ENCODE measurements at places on chromosomes 6 and 20. TPM values are rescaled to one million over a fixed set of nuclear protein-coding genes. Genes with fewer than 3 reads are reported as not detected.

DNA sequence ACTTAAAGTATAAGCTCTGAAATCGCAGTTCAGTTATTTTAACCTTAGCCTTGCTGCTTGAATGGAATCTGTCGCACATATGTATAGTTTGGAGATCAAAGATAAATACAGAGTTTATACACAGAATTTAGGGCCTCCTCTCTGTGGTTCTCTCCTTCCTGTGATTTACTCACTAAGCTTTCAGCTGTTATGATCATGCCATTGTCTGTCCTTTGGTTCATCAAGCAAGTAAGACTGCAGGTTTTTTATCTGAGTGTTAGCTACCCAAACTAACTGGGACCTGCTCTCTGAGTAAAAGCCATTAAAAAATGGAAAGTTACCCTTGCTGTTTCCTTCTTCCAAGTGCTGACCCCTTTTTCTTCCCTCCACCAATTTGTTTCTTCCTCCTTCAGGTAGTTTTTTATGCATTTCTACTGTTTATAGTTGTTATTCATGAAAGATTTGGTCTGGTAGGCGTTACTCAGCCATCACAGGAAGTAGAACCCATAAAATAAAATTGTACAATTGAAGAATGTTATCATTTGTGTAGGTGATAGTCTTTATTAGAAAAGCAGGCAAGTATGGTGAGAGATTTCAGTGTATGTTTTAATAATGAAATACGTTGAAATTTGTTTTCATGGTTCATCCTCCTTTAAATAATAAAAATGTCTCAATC lies 33.7 kb upstream of the SUMO4 start:
- H3K4me1 ChIP-seq = no peaks in the 10 kb centered on the region
- H3K27ac ChIP-seq = no peak overlapping the region
- H3K4me3 ChIP-seq = no peak overlapping the region

DNA sequence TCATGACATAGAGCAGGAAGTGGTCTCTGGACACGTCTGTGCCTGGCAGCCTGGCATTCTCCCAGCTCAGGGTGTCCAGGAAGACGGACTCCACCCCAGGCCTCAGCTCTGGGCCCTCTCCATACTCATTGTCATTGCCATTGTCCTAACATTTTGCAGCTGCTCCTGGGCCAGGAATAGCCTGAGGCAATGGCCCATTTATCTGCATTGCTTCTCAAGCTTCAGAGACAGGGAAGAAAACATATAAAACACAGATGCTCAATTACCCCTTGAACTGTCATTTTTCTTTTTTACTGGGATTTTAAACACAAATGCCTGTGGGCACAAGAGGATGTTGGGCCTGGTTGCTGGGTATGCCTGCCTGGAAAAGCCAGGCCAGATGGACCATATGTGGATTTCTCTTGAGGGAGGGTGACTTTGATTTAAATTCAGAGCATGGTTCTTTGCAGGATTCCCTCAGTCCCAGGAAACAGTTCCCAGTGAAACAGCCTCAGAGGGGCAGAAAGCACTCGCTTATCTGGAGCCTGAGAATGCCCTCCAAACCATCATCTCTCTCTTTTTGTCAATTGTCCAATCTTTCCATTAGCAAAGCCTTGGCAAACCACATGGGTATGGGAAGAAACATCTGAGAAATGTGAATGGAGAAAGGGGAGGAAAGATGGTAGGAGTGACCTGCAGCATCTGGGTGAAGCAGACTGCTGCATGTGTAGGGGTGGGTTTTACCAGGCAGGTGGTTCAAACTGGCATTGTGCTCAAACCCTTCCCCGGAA lies 17.9 kb downstream of the LAMP5 start:
- DNase-seq = no peak
- H3K4me3 ChIP-seq = no peak overlapping the region
- no peaks in the 10 kb centered on the region for H3K4me1 ChIP-seq
- H3K36me3 ChIP-seq = no peaks in the 10 kb centered on the region

GRCh38 chr6:42100029-42100901 lies 42.2 kb downstream of the C6orf132 start:
- no peak overlapping the region for H3K4me3 ChIP-seq
- H3K27me3 ChIP-seq = no peaks in the 10 kb centered on the region
- peak overlapping the region; percentile 79 for H3K27ac ChIP-seq

DNA sequence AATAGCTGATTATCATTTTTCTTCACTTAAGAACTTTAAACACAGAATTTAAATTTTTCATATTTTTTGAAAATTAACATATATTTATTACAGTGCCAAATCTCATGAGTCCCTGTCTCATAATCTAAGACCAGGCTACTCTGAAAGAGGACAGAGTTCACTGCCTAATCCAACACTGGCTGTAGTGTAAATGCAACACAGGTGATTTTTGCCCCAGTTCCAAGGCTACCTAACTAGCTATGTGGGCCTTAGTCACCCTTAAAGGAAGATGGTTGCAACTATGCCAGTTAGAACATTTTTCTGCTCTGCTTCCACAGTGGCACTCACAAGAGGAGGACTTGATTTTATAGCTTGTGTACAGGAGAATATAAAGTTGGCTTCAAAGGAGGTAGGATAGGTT lies 4.9 kb downstream of the SLC25A27 start:
- no peaks in the 10 kb centered on the region for H3K27me3 ChIP-seq
- H3K36me3 ChIP-seq = no peaks in the 10 kb centered on the region
- H3K27ac ChIP-seq = no peak overlapping the region
- no peak overlapping the region for H3K4me3 ChIP-seq

DNA sequence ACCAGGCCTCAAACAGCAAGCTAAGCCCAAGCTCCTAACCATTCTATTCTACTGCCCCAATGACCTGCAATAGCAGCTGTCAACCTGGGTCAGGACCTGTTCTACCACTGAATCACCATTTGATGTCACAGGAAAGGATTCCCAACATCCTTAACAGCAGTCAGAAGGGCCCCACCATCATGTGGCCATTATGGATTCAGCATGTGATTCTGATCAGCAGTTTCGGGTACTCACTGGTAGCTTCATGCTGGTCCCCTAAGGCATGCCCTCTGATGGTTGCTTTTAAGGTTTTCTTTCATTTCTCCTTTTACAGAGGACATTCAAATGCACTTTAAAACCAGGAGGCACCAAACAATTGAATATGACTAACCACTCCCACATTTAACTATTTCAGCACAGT lies 37.3 kb upstream of the MAP7 start:
- H3K27me3 ChIP-seq = no peaks in the 10 kb centered on the region
- DNase-seq = no peak
- H3K36me3 ChIP-seq = peaks cover 4% of the 10 kb centered on the region

GRCh38 chr20:35021063-35021462 lies 65.4 kb downstream of the MYH7B start:
- H3K27me3 ChIP-seq = no peaks in the 10 kb centered on the region
- peaks cover 5% of the 10 kb centered on the region for H3K4me1 ChIP-seq
- no peak overlapping the region for H3K4me3 ChIP-seq
- H3K27ac ChIP-seq = no peak overlapping the region

GRCh38 chr20:46188866-46189541 lies 70.9 kb downstream of the CD40 start:
- peaks cover 2% of the 10 kb centered on the region for H3K27me3 ChIP-seq
- no peaks in the 10 kb centered on the region for H3K36me3 ChIP-seq
- H3K27ac ChIP-seq = no peak overlapping the region
- H3K4me3 ChIP-seq = no peak overlapping the region
- H3K4me1 ChIP-seq = no peaks in the 10 kb centered on the region
- no peak for DNase-seq

DNA sequence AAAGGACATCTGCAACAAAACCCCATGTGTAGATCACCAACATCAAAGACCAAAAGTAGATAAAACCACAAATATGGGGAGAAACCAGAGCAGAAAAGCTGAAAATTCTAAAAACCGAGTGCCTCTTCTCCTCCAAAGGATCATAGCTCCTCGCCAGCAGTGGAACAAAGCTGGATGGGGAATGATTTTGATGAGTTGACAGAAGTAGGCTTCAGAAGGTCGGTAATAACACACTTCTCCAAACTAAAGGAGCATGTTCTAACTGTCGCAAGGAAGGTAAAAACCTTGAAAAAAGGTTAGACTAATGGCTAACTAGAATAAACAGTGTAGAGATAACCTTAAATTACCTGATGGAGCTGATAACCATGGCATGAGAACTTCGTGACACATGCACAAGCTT lies 109.9 kb upstream of the SYNCRIP start:
- H3K36me3 ChIP-seq = no peaks in the 10 kb centered on the region
- no peak overlapping the region for H3K27ac ChIP-seq
- H3K27me3 ChIP-seq = no peaks in the 10 kb centered on the region
- no peak for DNase-seq
- H3K4me3 ChIP-seq = no peak overlapping the region

GRCh38 chr6:29510746-29511300 lies 23.1 kb upstream of the MAS1L start:
- no peak overlapping the region for H3K27ac ChIP-seq
- H3K4me3 ChIP-seq = no peak overlapping the region
- H3K36me3 ChIP-seq = no peaks in the 10 kb centered on the region

DNA sequence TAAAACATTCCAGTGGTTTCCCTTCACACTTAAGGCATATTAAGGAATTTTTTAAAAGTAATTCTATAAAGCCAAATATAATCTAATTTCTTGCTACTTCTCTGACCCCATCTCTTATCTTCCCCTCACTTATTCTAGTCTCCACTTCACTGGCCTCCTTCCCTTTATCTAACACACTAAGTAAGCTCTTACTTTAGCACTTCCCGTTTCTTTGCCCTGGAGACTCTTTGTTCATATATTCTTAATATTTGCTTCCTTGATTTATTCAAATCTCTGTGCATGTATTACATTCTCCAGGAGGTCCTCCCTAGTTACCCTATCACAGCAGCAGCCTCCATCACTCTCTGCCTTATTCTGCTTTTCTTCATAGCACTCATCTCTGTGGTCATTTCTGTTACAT lies 20.3 kb downstream of the GTPBP2 start:
- no peak overlapping the region for H3K27ac ChIP-seq
- DNase-seq = no peak
- H3K27me3 ChIP-seq = no peaks in the 10 kb centered on the region
- H3K36me3 ChIP-seq = peaks cover 64% of the 10 kb centered on the region

DNA sequence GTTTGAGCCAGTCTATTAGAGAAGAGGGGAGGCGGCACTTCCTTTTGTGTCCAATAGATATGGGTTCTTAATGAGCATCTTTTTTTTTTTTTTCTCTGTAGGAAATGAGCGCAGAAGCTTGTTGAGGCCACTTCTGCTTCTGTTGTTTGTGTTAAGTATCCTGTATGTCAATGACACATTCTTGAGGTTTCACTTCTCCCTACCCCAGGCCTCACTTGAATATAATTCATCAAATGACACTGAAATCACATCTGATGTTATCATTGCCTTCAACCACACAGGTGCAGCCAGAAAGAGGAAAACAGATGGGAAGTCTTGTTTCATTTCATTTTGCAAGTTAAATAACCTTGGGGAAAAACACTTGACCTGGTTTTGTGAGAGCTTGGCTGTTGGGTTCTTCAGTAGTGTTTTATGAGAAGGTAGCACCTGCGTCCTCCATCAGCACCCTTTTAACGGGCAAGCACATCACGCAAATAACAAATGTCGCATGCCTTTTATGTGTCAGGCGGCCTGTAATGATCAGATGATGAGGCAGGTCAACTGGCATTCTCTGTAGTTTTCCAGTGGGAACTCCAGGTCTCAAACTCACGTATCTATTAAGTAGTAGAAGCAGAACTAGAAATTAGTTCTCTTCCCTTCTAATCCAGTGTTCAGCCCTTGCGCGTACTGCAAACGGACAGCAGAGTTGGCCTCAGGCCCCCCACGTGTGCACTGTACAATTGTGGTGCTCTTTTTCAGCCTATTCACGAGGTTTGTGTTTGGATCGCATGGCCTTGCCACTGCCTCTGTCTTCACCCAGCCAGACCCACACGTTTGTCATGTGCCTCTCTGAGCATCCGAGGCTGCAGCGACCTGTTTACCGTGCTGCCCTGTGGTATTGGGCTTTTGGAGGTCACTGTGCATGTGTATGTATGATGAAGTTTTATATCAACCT lies 23.5 kb downstream of the PLEKHG1 start:
- peaks cover 5% of the 10 kb centered on the region for H3K27me3 ChIP-seq
- H3K4me1 ChIP-seq = no peaks in the 10 kb centered on the region
- DNase-seq = no peak
- no peak overlapping the region for H3K27ac ChIP-seq

DNA sequence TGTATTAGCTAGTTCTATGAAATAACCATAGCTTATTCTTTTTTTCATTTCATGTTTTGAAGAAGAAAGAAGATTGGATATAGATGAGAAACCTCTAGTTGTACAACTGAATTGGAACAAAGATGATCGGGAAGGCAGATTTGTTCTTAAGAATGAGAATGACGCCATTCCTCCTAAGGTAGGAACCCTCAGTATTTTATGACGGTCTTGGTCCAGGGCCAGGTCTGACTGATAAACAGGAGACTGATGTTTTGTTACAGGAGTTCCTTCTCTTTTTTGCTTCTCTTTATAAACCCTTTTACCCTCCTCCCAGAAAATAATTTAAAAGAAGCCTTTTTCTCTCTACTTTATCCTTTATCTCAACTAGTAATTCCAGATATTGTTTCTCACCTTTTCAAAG lies 43.6 kb downstream of the AFDN start:
- H3K4me1 ChIP-seq = no peaks in the 10 kb centered on the region
- peaks cover 3% of the 10 kb centered on the region for H3K36me3 ChIP-seq
- no peaks in the 10 kb centered on the region for H3K27me3 ChIP-seq

- no peaks in the 10 kb centered on the region for H3K27me3 ChIP-seq
- no peaks in the 10 kb centered on the region for H3K4me1 ChIP-seq
- H3K36me3 ChIP-seq = no peaks in the 10 kb centered on the region
- no peak overlapping the region for H3K27ac ChIP-seq
- H3K4me3 ChIP-seq = no peak overlapping the region
Observed at GRCh38 chr6:167706313-167707109, 120.2 kb upstream of the AFDN start.

DNA sequence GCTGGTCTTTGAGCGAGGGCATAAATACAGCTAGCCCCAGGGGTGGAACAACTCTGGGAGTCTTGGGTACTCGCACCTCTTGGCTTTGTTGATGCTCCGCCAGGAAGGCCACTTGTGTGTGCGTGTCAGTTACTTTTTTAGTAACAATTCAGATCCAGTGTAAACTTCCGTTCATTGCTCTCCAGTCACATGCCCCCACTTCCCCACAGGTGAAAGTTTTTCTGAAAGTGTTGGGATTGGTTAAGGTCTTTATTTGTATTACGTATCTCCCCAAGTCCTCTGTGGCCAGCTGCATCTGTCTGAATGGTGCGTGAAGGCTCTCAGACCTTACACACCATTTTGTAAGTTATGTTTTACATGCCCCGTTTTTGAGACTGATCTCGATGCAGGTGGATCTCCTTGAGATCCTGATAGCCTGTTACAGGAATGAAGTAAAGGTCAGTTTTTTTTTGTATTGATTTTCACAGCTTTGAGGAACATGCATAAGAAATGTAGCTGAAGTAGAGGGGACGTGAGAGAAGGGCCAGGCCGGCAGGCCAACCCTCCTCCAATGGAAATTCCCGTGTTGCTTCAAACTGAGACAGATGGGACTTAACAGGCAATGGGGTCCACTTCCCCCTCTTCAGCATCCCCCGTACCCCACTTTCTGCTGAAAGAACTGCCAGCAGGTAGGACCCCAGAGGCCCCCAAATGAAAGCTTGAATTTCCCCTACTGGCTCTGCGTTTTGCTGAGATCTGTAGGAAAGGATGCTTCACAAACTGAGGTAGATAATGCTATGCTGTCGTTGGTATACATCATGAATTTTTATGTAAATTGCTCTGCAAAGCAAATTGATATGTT lies 19.2 kb downstream of the IRF4 start:
- H3K27me3 ChIP-seq = peaks cover 30% of the 10 kb centered on the region
- DNase-seq = no peak
- H3K36me3 ChIP-seq = no peaks in the 10 kb centered on the region
- no peaks in the 10 kb centered on the region for H3K4me1 ChIP-seq
- H3K4me3 ChIP-seq = no peak overlapping the region
- H3K27ac ChIP-seq = no peak overlapping the region

Gene CNKSR3
- 5.4 TPM for total RNA-seq

Gene SNAP25
- 1.8 TPM for total RNA-seq

Gene CCN5
- total RNA-seq = 520 TPM

Measured in osteoblast (primary cell).